ENCODE measurements at places on chromosomes 12 and 14. TPM values are rescaled to one million over a fixed set of nuclear protein-coding genes. Genes with fewer than 3 reads are reported as not detected.

GRCh38 chr14:55120571-55121495, 8.2 kb upstream of the LGALS3 start:
- no peak for DNase-seq

- DNase-seq, result no peak
Measured at GRCh38 chr14:103000291-103000921, 56.9 kb downstream of the CDC42BPB start.

GRCh38 chr12:10941916-10942607, 3.0 kb upstream of the TAS2R14 start:
- DNase-seq, result no peak

- DNase-seq, result no peak
Measured at GRCh38 chr12:109900752-109901580, 892 bp downstream of the TCHP start.

- no peak for DNase-seq
Measured at GRCh38 chr12:91562476-91562875, 379.9 kb upstream of the DCN start.

GRCh38 chr14:46472261-46472660, 179.3 kb downstream of the RPL10L start:
- no peak for DNase-seq

- no peak for DNase-seq
Measured at GRCh38 chr12:13973996-13974395, 7.4 kb downstream of the GRIN2B start.

DNA sequence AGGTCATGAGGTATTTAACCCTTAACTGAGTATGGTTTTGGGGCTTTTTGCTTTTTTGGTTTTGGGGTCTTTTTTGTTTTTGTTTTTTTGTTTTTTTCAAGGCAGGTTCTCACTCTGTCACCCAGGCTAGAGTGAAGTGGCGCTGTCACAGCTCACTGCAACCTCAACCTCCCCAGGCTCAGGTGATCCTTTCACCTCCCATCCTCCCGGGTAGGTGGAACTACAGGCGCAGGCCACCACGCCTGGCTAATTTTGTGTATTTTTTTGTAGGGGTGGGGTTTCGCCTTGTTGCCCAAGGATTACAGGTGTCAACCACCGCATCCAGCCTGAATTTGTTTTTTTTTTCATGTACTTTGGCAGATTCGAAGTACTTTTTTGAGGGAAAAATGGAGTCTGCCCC, 19.9 kb downstream of the RAP1B start:
- DNase-seq, result no peak

- DNase-seq, result no peak
Measured at GRCh38 chr12:1464925-1465324, 129.5 kb downstream of the FBXL14 start.

- no peak for DNase-seq
Measured at GRCh38 chr14:77825895-77826519, 26.1 kb downstream of the ADCK1 start.

DNA sequence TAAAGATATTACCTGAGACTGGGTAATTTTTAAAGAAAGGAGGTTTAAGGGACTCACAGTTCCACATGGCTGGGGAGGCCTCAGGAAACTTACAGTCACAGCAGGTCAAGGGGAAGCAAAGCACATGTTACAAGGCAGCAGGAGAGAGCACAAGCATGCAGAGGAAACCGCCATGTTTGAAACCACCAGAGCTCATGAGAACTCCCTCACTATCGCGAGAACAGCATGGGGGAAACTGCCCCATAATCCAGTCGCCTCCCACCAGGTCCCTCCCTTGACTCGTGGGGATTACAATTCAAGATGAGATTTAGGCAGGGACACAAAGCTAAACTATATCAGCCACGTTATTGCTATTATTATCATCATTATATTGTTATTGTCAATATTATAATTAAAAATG, 138.7 kb downstream of the RIMBP2 start:
- no peak for DNase-seq

DNA sequence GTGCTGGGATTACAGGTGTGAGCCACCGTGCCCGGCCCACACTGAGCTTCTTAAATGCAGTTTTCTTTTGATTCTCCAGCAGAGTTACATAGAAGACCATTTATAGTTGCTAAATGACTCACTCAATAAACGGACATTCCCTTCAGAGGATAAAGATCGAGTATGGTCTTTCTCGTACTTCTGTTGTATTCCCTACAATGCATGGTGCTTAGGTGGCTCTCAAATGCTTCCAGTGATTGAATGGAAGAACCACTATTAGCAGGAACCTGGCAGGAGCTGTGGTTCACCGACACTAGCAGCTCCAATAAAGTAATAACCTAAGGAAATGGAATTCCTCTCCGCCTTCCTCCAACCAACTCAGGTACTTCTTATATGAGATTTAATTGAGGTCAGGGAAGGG, 3.9 kb upstream of the GPRC5A start:
- DNase-seq, result no peak

DNA sequence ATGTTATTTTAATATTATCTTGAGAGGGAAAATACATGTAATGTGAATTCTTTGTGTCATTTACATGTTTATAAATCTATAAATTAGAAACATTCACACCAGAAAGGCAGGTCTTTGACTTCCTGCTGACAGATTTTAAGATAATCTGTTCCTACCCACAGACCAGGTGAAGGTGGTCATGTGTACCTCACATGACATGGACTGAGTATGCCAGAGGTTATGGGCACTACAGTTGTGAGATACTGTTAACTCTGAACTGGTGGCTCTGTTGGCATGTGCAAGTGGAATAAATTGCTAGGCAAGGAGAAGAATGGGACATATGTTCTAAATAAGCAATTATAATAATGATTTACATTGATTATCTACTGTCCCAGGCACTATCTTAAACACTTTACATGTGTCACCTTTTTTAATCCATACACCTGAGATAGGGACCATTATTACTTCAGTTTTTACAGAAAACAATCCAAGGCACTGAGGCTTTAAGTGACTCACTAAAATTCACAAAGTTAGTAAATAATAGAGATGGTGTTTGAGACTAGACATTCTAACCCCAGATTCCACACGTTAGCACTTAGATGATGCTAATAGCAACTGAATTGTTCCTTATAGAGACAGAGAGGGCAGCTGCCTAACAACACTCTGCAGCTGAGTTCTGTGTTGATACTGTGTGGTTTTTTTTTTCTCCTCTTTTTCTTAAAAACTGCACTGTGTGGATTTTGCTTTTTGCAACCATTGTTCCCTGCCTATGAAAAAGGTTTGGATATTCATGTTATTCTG, 23.8 kb downstream of the SLC16A7 start:
- no peak for DNase-seq

GRCh38 chr14:61911574-61911973, 149.4 kb downstream of the SNAPC1 start:
- no peak for DNase-seq

GRCh38 chr14:58738876-58739275, 101.1 kb downstream of the DACT1 start:
- DNase-seq, result no peak

DNA sequence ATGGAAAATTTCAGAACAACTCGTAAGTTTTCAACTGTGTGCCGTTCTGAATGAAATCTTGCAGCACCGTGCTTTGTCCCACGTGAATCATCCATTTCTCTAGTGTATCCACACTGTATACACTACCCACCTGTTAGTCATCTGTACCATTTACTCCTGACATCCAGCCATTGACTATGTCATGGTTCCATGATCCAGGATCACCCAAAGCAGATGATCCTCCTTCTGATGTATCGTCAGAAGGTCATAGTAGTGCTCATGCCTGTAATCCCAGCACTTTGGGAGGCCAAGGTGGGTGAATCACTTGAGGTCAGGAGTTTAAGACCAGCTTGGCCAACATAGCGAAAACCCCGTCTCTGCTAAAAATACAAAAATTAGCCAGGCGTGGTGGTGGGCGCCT, 122.9 kb downstream of the PPHLN1 start:
- no peak for DNase-seq

- DNase-seq, result no peak
Measured at GRCh38 chr12:23942841-23943240, 6.6 kb downstream of the SOX5 start.

DNA sequence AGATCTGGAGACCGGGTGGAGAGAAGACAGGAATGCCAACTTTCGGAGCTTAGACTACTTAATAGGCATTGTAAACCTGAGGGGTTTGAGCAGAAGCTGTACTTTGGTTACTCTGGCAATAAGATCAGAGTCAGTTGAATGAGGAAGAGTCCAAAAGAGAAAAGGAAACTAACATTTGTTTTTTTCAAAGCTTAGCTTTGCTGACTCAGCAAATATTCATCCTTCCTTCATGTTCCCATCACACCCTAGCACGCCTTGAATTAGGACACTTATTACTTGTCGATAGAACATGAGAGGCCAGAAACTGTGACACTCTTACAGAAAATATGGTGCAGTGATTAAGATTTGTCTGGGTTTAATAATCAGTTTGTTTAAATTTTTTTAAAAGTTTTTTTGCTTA, 266.9 kb upstream of the ATP2B1 start:
- DNase-seq, result no peak

DNA sequence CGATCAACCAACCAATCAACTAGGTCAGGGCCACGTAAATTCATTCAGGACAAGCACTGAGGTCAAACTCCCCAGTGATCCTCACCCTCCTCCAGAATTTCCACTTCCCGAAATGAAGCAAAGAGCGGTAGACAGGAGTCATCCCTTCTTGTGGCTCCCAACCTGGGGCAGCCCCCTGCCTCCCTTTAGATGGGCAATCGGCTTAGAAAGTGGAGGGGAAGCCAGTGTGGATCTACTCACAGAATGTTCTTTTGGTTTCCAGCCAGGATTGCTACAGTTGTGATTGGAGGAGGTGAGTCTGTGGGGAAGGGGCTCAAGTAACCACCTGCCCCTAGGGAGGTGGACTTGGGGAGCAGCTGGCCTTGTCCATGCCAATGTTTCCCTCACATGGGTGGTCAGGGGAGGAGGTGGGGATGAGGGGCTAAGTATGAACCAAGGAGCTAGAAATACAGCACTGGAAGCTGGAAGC, 4.1 kb downstream of the IFI27 start:
- no peak for DNase-seq

- no peak for DNase-seq
Measured at GRCh38 chr12:107125833-107126232, 32.5 kb upstream of the CRY1 start.

DNA sequence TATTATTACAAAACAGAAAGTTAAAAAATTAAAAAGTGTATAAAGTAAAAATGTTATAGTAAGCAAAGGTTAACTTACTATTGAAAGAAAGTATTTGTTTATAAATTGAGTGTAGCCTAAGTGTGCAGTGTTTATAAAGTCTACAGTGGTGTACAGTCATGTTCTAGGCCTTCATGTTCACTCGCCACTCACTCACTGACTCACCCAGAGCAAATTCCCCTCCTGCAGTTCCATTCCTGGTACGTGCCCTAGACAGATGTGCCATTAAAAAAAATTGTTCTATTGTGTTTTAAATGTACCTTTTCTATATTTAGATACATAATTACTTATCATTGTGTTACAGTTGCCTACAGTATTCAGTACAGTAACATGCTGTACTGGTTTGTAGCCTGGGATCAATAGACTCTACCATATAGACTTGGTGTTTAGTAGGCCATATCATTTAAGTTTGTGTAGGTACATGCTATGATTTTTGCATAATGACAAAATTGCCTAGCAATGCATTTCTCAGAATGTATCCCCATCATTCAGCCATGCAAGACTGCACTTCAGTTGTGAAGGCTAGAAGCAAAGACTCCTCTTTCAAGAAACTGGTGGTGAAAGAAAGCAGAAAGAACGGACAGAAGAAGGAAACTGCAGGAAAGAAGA, 100.6 kb downstream of the DACT1 start:
- no peak for DNase-seq

- no peak for DNase-seq
Measured at GRCh38 chr12:100666588-100666987, 93.1 kb downstream of the GAS2L3 start.

DNA sequence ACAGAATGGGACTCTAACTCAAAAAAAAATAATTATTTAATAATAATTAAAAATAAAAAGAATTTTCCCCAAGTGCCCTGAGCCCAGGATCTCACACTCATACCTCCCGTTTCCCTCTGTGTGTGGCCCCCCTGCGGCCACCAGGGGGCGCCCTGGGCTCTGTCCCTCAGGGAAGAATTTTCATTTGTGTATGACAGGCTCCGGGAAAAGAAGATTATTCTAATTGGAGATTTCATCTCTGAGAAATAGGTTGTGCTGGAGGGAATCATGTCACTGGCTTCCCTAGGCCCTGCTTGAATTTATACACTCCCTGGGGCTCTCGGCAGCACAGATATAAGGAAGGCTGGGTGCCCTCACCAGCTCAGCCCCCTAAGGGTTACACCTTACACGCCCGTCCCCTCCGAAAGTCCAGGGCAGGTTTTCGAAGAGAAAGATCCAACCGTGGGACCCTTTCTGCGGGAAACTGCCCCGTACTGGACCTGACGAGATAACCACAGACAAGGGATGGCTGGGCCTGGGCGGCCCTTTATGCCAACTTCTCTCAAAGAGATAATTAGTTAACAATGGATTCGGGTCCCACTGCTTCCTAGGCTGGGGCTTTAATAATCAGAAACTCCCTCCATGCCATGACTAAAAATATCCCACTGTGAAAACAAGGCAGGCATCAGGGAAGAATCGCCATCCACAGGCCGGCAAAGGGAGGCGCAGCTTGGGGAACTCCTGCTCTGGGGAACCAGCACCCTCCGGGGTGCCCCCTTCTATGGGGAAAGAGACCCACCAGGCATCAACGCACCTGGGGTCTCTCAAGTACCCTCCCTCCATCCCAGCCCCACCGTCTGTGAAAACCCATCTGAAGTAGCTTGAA, 80.7 kb downstream of the KDM2B start:
- DNase-seq, result peak; percentile 74

GRCh38 chr14:104118006-104118844, 20.2 kb upstream of the KIF26A start:
- no peak for DNase-seq

DNA sequence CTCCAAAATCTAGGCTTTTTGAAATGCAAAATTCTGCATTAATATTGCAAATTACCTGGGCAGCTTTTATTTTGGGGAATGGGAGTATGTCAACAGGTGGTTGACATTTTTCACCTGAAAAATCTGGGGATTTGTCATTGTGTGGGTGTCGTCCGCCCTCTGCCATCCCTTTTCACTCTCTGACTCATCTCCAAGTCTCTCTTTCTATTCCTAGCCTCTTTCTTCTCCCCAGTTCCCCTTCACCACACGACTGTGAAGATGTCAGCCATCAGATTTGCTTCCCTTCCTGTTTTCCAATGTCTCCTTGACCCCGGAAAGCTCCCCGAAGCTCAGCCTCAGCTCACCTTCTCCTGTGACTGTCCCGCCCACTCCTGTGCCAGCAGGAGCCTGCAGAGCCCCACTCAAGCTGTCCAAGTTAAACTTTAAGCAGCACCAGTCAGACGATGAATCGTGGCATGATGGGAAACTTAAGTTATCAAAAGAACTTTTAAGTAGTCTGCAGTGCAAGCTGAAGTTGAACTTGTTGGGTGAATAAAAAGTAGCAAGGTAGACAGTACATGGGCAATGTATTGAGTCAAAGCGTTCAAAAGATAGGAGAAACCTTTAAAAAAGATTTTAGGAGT, 590.2 kb downstream of the VRK1 start:
- DNase-seq, result no peak

The FGF23 gene
- total RNA-seq, result not detected

The OVCH1 gene
- not detected for total RNA-seq

The NGB gene
- not detected for total RNA-seq

The PZP gene
- not detected for total RNA-seq

The RNF212B gene
- total RNA-seq, result not detected

The KLRK1 gene
- total RNA-seq, result 195 TPM

The STON2 gene
- total RNA-seq, result 0.66 TPM

The CISTR gene
- total RNA-seq, result not detected

Measured in activated CD8-positive, alpha-beta memory T cell treated with anti-CD3 and anti-CD28 coated beads, Interleukin-2, amount 10 ng/mL, durations not matched to agents 7 days and 5 days (primary cell).